Skin of body (tissue), 3 donors: ENCODE measurements at places on chromosomes 2 and 18. TPM values are rescaled to one million over a fixed set of nuclear protein-coding genes. Genes with fewer than 3 reads are reported as not detected.

Gene CD8B
- total RNA-seq: 0.59 TPM

Gene REG3A
- total RNA-seq: not detected

Gene VWA3B
- not detected for total RNA-seq

Gene VSNL1
- total RNA-seq: 21.9 TPM

Gene FAP
- total RNA-seq: 64.6 TPM

Gene WDR7
- 27.0 TPM for total RNA-seq

Gene IL1RL2
- total RNA-seq: 6.3 TPM

Gene ANKRD53
- total RNA-seq: 2.1 TPM

Gene SLC4A3
- 2.5 TPM for total RNA-seq

Gene PCARE
- 0.10 TPM for total RNA-seq

Gene DSC2
- 36.4 TPM for total RNA-seq

Gene SERPINB12
- total RNA-seq: 64.6 TPM

Gene POMC
- total RNA-seq: 3.6 TPM

Gene DAPL1
- total RNA-seq: 41.6 TPM

Gene ESPNL
- total RNA-seq: 0.69 TPM

Gene CAVIN2
- 23.0 TPM for total RNA-seq

Gene CNGA3
- 0.10 TPM for total RNA-seq

Gene UGT1A5
- total RNA-seq: not detected

Gene REG1B
- total RNA-seq: not detected

Gene SPDYA
- 3.3 TPM for total RNA-seq

Gene BOLA3
- total RNA-seq: 15.6 TPM

Gene NFU1
- total RNA-seq: 25.4 TPM

Gene SLC16A14
- total RNA-seq: 8.2 TPM

Gene CGREF1
- 6.7 TPM for total RNA-seq

Gene ZSWIM2
- not detected for total RNA-seq

Gene ELOA2
- total RNA-seq: not detected
